ENCODE measurements at places on chromosomes 7 and 10. TPM values are rescaled to one million over a fixed set of nuclear protein-coding genes. Genes with fewer than 3 reads are reported as not detected.

Gene SLC39A12
- total RNA-seq: not detected

Gene NKX2-3
- total RNA-seq: not detected

Gene TAS2R5
- total RNA-seq: not detected

Gene GPR37
- 1.4 TPM for total RNA-seq

Gene TMEM273
- total RNA-seq: not detected

Gene ALOX5
- total RNA-seq: not detected

Gene CDK14
- total RNA-seq: 36.6 TPM

Gene ANKRD30A
- not detected for total RNA-seq

Gene ZP3
- total RNA-seq: 0.29 TPM

Gene GJD4
- total RNA-seq: not detected

Gene LIPK
- total RNA-seq: not detected

Gene RTKN2
- total RNA-seq: 0.71 TPM
